CD4-positive, alpha-beta T cell treated with Interleukin-4 for 1 hour (primary cell): ENCODE measurements at places on chromosomes 12 and 14.
A peak's percentile ranks its signal among the peaks of the same experiment; 100 is the strongest.

DNA sequence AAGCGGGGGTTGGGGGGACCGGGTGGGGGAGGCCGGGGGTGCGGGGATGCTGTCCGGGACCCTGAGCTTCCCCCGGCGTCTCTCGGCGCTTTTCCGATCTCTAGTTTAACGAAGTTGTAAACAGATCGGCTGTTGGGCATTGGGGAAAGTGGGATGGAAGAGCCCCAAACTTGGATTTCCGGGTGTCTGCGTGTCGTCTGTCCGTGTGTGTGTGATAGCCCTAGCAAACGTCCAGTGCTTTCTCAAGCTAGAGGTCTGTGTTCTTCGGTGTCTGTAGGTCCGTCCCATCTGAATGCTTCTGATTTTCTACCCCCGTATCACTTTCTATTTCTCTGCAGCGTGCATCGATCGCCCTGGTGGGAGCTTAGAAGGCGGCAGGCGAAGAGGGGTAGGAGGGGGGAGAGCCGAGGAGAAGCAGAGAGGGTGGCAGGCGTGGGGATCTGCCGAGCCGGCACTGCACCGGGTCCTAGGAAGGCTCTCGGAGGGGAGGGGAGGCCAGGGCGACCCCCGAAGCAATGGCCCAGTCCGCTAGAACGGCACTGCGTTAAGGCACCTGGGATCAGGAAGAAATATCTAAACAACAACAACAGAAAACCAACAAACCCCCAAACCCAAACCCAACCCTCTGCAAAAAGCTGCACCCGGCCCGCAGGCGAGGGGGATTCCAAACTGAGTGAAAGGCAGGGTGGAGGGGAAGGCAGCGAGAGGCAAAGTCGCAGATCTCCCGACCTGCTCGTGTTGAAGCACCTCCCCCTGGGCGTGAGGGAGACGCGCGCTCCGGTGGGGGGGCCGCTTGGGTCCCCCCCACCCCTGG, 1.0 kb downstream of the KCNA1 start:
- DNase-seq, result no peak

GRCh38 chr12:123713398-123713797, 1.2 kb downstream of the ATP6V0A2 start:
- no peak for DNase-seq

GRCh38 chr12:29578731-29579130, 81.2 kb upstream of the OVCH1 start:
- DNase-seq, result no peak

DNA sequence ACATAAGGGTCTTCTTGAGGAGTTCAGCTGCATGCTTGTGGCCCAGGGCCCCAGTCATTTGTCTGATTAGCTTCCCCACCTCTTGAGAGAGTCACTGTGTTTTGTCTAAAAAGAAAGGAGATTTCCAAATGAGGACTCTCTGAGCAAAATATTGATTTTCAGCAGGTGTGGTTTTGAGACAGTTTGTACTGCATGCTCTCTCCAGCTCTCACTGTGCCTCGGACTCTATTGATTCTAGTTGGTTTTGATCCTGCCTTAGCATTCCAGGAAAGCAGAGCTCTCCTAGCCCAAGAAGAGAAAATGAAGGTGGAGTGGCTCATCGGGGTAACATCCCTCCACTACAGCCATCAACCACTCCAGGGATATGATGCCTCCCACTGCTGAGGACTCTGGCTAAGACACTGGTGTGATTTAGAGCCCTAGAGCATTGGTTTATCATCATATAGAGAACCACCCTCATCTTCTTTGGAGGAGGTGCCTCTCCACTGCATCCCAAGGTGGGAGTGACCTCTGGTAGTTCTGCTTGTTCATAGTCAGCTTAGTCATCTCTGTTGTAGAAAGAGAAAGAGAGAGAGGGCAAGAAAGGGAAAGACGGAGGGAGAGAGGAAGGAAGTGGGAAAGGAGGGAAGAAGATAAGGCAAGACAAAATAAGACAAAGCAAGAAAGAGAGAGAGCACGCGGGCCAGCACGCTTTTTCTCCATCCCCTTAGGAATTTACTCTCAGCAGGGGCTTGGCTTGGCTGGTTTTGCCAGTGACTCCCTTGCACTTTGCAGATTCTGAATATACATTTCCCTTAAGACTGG, 365.6 kb downstream of the DPF3 start:
- no peak for DNase-seq

- DNase-seq, result no peak
Measured at GRCh38 chr12:120259418-120260202, 5.9 kb downstream of the PXN start.

GRCh38 chr14:33120341-33120740, 181.7 kb downstream of the NPAS3 start:
- DNase-seq, result no peak

DNA sequence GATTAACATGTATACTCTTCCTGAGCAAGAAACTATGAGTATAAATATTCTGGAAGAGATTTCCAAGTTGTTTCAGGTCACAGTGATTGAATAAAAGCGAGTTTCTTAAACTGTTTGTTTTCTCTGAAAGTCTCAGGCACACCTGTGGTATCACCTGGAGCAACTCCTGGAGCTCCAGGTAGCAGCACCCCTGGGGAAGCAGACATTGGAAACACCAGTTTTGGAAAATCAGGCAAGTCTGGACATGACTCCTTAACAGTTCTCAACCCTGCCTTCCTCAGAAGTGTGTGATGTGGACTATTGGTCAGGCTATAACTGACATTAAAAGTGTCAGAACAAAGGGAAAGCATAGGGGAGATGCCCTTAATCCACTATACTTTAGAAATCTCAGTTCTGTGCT, 217.6 kb upstream of the CNTN1 start:
- no peak for DNase-seq

- peak; percentile 52 for DNase-seq
Measured at GRCh38 chr12:25249931-25250738, 594 bp downstream of the KRAS start.

DNA sequence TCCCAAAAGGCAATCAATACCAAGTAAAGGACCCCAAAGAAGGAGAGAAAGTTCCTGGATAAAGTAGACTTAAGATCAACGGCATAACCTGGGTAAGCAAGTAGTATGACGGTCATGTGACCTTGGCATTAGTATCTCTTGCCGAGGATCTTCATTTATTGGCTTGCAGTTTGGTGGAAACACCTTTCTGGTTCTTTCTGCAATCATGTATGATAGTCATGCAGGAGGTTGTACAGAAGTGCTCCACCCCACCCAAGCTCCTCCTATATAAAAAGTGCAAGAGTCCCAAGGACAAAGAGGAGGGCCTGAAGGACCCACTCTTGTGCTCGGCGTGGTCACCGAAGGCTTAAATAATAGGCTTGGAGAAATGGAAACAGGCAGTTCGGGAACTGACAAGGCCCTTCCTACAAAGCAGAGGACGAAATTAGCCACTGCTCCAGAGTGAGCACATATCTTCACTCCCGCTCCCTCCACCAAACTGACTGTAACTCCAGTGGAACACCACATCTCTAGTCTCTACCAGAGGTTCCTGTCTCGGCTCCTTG, 750 bp downstream of the CS start:
- DNase-seq, result peak; percentile 57

- peak; percentile 1 for DNase-seq
Measured at GRCh38 chr12:26614011-26614616, 218.9 kb downstream of the ITPR2 start.

DNA sequence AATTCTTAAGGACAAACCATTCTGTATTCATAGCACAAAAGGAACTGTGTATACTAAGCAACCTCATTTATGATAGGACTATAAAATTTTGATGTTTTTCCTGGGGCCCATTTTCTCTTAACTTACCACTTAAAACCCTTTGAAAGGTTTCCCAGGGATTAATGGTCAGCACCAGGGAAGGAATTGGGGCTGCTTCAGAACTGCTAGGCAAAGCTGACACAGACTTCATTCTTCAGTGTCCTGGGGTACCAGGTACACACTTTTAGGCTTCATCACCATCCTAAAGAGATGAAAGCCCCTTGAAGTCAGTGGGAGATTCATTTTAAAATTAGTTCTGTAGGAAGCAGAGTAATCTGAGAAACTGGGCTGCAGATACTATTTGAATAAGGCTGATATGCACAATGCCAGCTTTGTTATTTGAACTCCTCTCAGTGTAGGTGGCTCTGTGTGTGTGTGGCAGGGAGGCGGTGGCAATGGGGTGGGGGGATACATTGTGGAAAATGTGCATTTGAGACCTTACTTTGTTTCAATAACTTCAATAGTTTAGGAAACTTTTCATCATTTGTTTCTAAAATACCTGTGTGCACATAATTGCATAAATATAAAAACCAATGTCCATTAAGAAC, 329.3 kb upstream of the DCN start:
- DNase-seq, result no peak

DNA sequence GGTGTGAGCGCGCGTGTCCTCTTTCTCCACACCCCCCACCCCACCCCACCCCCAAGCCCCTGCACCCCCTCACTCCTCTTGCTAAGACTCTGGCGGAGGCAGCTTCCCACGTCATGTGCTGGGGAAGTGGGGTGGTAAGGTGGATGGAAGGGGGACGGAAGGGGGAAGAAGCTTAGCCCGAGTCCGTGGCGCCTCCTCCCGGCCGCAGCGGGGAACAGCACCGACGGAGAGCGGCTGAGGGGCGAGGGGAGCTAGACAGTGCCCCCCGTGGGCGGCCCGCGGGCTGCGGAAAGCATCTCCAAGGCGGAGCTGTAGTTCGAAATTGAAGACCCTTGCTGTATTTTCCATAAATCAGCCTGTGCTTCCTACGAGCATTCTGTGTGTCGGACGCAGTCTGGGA, 588 bp upstream of the GRIN2B start:
- DNase-seq, result no peak

- peak; percentile 29 for DNase-seq
Measured at GRCh38 chr12:131860472-131861260, 32.5 kb downstream of the MMP17 start.

DNA sequence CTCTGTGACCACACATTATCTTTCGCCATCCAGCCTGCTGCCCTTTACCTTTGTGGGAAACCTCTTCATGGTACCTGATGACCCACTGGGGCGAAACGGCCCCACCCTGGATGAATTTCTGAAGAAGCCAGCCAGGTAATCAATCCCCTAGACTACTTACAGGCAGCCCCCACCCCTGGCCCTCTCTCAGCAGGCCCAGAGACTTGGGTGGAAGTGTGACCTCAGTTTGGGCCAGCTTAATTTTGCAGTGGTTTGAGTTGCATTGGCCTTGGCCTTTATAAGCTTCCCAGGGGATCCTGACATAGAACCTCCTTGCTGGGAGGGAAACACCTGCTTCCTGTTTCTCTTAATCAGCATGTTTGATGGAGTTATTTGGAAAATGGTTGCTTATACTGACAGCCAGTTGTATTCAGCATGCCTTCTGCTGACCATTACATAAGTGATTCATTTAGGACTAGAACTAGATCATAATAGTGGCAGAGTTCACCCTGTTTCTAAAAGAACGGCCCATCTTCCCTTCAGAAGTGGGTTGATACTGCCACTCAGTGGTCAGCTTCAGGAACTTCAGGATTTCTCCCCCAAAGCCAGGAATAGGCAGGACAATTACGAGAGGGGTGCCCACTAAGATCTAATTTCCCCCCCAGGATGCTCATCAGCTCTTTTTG, 6.1 kb downstream of the SDR39U1 start:
- DNase-seq, result peak; percentile 75

DNA sequence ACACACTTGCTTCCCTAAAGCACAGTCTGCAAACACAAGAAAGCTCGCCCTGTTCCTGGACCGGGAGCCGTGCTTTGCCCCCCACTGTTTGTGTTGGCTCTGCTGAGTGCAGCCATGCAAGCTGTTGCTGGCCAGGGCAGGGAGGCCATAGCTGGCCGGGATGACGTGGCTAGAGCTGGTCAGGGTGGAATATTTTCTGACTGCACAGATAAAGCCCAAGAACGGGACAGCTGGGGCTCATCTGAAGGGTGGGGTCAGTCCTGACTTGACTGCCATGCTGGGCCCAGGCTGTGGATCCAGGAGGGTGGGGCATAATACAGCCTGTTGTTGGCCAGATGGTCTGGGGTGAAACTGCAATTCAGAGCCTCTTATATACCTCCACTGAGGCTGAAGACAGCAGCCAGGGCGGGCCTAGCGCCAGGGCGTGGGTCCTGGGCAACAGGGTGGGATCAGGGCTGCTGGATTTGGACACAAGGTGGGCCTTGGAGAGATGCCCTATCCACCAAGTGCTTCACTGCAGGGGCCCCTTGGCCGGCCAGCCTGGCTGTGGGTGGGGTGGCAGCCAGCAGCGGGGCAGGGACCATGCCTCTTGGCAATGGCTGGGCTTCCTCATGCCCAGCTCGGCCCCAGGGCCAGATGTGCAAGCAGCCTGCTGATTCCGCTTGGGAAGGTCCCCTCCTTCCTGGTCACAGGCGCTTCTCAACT, 14.8 kb downstream of the KMT5A start:
- no peak for DNase-seq

DNA sequence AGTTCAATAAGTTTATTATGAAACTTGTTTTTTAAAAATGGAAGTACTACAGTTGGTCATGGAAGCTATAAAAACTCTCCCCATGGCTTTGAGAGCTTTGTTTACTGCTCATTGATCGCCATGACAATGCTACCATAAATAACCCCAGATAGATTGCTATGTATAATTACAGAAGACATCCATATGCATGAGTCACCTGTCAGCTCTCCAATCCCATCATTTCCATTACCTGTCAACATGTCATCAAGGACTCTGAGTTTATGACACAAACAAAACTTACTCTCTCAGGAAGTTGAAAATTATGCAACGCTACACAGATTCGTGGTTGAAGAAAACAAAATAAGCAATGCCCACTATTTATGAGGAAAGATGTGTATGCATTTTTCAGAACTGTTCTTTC, 144.4 kb downstream of the SEC23A start:
- DNase-seq, result no peak

GRCh38 chr12:124599074-124599999, 31.9 kb upstream of the NCOR2 start:
- no peak for DNase-seq

- no peak for DNase-seq
Measured at GRCh38 chr14:95526483-95527386, 8.1 kb upstream of the GLRX5 start.

- no peak for DNase-seq
Measured at GRCh38 chr12:57058454-57058853, 8.5 kb upstream of the MYO1A start.

GRCh38 chr14:23008831-23009230, 1.1 kb downstream of the C14orf93 start:
- no peak for DNase-seq

GRCh38 chr12:131635491-131636122, 75.3 kb upstream of the SFSWAP start:
- no peak for DNase-seq

DNA sequence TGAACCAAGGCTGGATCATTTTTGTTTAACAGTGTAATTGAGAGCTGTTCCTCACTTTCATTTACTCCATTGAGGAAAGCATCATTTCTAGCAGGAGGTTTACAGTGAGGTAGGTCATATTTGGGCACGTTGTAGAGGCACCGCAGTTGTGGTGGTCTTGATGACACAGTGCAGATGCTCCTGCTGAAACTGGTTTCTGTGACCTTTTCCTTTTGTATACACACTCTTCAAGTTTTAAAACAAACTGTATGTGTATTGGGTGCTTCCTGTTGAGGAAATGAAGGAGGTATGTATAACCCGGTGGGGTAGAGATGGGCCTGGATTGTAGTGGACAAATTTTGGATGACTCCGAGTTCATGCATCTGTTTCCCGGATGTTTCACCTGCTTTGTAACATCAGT, 456.3 kb upstream of the RGS6 start:
- no peak for DNase-seq

- no peak for DNase-seq
Measured at GRCh38 chr14:60134702-60135101, 30.5 kb downstream of the DHRS7 start.
